ENCODE measurements at places on chromosomes 5 and 9. TPM values are rescaled to one million over a fixed set of nuclear protein-coding genes. Genes with fewer than 3 reads are reported as not detected.

Gene SLC23A1
- total RNA-seq = not detected

GRCh38 chr9:135760465-135760864 lies 58.5 kb downstream of the KCNT1 start:
- no peaks in the 10 kb centered on the region for H3K27me3 ChIP-seq
- H3K27ac ChIP-seq = no peak overlapping the region

Gene ALDH1B1
- 38.0 TPM for total RNA-seq

GRCh38 chr9:8868632-8869031 lies 1069.1 kb upstream of the DMAC1 start:
- H3K4me1 ChIP-seq = peaks cover 4% of the 10 kb centered on the region
- H3K4me3 ChIP-seq = no peak overlapping the region
- no peaks in the 10 kb centered on the region for H3K36me3 ChIP-seq

Gene CATSPER3
- total RNA-seq = 0.36 TPM
